MCF 10A (cell line): ENCODE measurements at places on chromosomes 13 and 19. TPM values are rescaled to one million over a fixed set of nuclear protein-coding genes. Genes with fewer than 3 reads are reported as not detected.

The KLK14 gene
- 0.30 TPM in 1 of 2 replicates, not detected in the other for total RNA-seq

The IFNL1 gene
- not detected in 2 replicates for total RNA-seq

The FXYD7 gene
- not detected in 2 replicates for total RNA-seq

The CCL25 gene
- total RNA-seq: not detected in 2 replicates

The CYP2A6 gene
- not detected in 2 replicates for total RNA-seq

The PCP2 gene
- not detected in 2 replicates for total RNA-seq

The PRTN3 gene
- total RNA-seq: not detected in 2 replicates

The ZNF264 gene
- 34.4 and 41.1 TPM in 2 replicates for total RNA-seq

The RFPL4A gene
- not detected in 2 replicates for total RNA-seq

The FGF14 gene
- 0.15 TPM in 1 of 2 replicates, not detected in the other for total RNA-seq

- DNase-seq: no peak
- no peaks in the 10 kb centered on the region for H3K4me1 ChIP-seq
- no peak overlapping the region for H3K27ac ChIP-seq
Observed at GRCh38 chr19:48186541-48186991, 16.1 kb downstream of the ZSWIM9 start.

DNA sequence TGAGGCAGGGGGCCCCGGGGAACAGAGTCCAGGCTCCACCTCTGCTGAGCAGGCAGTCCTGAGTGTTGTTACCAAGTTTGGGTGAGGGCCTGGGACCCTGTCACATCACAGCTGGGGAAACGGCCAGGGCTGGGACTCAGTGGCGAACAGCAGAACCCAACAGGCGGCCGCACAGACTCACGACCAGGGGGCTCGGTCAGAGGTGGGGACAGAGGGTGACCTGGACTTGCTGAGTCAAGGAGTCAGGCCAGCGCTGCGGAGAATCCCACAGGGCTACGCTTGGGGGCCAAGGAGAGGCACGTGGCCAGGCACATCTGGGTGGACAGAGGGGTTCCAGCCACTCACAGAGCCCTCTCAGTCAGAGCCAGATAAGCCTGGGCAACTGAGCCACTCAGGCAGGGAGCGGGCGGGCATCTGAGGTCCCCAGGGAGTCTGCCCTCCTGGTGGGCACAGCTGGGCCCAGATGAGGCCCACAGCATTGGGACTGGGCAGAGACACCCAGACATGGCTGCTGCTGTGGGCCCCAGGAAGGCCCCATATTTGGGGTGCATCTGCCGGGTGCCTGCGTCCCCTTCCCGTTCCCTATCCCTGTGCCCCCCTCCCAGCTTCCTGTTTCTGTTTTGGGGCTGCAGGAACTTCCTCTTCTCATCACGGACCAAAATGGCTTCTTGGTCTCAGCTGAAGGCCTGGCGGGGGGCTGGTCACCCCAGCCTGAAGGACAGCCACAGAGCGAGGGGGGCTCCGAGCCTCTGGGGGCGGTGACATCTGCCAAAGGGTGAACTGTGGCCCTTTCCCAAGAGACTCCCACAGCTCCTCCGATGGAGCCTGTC lies 34.0 kb downstream of the CEBPA start:
- no peak overlapping the region for H3K4me3 ChIP-seq
- no peaks in the 10 kb centered on the region for H3K36me3 ChIP-seq
- H3K4me1 ChIP-seq: no peaks in the 10 kb centered on the region
- no peak for DNase-seq

- H3K27me3 ChIP-seq: no peaks in the 10 kb centered on the region
- no peak for DNase-seq
- peaks cover 35% of the 10 kb centered on the region for H3K36me3 ChIP-seq
- H3K4me1 ChIP-seq: peaks cover 22% of the 10 kb centered on the region
- no peak overlapping the region for H3K4me3 ChIP-seq
- H3K27ac ChIP-seq: no peak overlapping the region
Observed at GRCh38 chr19:7908742-7909461, 5.2 kb downstream of the MAP2K7 start.

DNA sequence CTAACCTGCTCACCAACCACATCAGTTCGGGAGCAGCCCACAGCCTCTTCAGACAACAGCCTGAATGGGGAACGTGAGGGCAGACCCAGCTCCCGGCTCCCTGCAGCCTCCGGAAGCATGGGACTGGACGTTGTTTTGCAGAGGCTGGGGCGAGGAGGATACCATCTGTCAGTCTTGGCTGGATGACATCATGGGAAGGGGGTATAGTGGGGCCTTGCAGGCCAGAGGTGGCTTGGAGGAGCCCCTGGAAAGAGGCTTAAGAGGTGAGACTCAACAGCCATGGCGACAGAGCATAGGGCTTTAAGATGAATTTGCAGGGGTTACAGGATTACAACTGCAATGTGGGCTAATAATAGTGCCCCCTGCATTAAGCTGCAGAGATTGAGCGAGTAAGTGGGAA lies 1.5 kb downstream of the FXYD3 start:
- H3K27ac ChIP-seq: no peak overlapping the region
- peaks cover 60% of the 10 kb centered on the region for H3K4me1 ChIP-seq
- no peaks in the 10 kb centered on the region for H3K27me3 ChIP-seq
- DNase-seq: no peak
- peak overlapping the region; percentile 57 for H3K4me3 ChIP-seq

- H3K27ac ChIP-seq: peak overlapping the region; percentile 25
- no peak for DNase-seq
- peaks cover 83% of the 10 kb centered on the region for H3K36me3 ChIP-seq
- H3K4me3 ChIP-seq: no peak overlapping the region
- peaks cover 5% of the 10 kb centered on the region for H3K4me1 ChIP-seq
- H3K27me3 ChIP-seq: no peaks in the 10 kb centered on the region
Observed at GRCh38 chr19:35273686-35274259, 5.0 kb downstream of the USF2 start.

DNA sequence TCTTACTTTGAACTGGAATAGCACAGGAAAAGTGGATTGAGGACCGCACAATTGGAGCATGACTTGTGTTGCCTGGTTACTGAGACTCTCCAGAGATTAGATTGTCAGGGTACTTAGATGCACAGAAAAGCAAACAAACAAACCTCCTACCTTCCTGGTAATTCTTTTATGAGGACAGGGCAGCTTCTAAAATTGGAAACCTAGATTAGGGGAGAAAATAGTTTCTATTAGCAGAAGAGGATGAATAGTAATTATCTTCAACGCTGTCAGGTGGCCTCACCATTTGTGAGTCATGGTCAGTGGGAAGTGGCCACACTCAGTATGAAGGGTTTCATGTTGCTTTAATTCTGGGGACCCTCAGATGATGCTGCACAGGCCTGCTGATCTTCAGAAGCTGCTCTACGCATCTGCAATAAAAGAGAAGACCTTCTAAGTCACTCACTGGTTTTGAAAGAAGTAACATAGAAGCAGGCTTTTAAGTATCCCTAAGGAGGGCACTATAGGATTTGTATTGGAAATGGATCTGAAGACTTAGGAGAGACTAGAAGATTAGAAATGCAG lies 106.8 kb downstream of the LACC1 start:
- H3K4me3 ChIP-seq: no peak overlapping the region
- H3K36me3 ChIP-seq: no peaks in the 10 kb centered on the region
- no peaks in the 10 kb centered on the region for H3K4me1 ChIP-seq
- no peaks in the 10 kb centered on the region for H3K27me3 ChIP-seq
- no peak for DNase-seq

GRCh38 chr13:94717916-94718315 lies 5.6 kb upstream of the SOX21 start:
- H3K27ac ChIP-seq: no peak overlapping the region
- H3K4me1 ChIP-seq: no peaks in the 10 kb centered on the region
- no peaks in the 10 kb centered on the region for H3K36me3 ChIP-seq
- H3K4me3 ChIP-seq: no peak overlapping the region
- DNase-seq: no peak

DNA sequence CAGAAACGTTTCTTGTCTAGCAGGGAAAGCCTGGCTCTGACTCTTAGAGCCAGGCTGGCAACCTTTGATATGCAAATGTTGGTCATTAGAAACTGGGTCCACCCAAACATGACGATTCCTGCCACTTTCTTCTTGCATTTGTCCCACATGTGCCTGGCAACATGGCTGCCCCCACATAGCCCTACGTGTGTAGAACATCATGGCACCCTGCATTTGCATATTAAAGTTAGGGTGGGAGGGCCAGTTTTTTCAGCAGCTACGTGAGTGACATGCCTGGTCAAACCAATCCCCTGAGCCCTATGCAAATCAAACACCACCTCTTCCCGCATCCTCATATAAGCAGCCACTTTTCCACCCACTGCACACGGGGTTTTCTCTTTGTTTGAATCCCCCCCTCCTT lies 95.0 kb downstream of the LIG4 start:
- no peak overlapping the region for H3K4me3 ChIP-seq
- H3K27me3 ChIP-seq: no peaks in the 10 kb centered on the region
- no peak for DNase-seq
- no peaks in the 10 kb centered on the region for H3K36me3 ChIP-seq
- H3K27ac ChIP-seq: no peak overlapping the region

- peaks cover 16% of the 10 kb centered on the region for H3K36me3 ChIP-seq
- peak overlapping the region; percentile 43 for H3K27ac ChIP-seq
- no peak for DNase-seq
- H3K4me1 ChIP-seq: peaks cover 20% of the 10 kb centered on the region
Observed at GRCh38 chr13:99311137-99311536, 3.9 kb upstream of the GPR183 start.

GRCh38 chr13:95185311-95185710 lies 115.9 kb downstream of the ABCC4 start:
- peak; percentile 18 for DNase-seq
- H3K4me3 ChIP-seq: no peak overlapping the region
- peaks cover 5% of the 10 kb centered on the region for H3K36me3 ChIP-seq
- peaks cover 8% of the 10 kb centered on the region for H3K4me1 ChIP-seq
- H3K27me3 ChIP-seq: no peaks in the 10 kb centered on the region
- H3K27ac ChIP-seq: no peak overlapping the region

DNA sequence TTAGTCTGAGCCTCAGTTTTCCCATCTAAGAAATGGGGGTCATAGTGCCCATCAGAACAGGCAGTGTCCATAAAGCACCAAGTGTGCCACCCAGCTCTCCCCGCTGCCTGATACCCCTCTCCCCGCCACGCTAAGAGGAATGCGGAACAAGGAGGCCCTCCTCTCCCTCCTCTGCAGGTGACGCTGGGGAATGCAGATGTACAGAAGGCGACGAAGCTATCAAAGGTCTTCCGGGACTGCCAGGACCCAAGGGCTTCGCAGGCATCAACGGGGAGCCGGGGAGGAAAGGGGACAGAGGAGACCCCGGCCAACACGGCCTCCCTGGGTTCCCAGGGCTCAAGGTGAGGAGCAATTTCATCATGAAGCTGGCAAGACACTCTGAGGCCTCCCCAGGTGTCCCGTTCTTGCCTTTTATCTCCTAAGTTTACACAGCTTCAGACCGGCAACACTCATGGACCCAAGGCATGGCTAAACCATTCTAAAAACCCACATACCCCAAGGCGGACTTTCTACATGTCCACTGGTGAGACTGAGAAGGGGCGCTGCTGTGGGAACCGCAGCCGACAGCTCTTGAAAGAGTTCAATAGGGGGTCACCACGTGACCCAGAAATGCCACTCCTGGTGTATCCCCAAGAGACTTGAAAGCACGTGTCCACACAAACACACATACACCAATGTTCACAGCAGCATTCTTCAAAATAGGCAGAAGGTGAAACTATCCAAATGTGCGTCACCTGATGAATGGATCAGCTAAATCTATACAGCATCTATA lies 102.7 kb downstream of the RAB20 start:
- H3K27ac ChIP-seq: no peak overlapping the region
- DNase-seq: no peak

- peaks cover 32% of the 10 kb centered on the region for H3K4me1 ChIP-seq
- peak; percentile 75 for DNase-seq
- H3K36me3 ChIP-seq: no peaks in the 10 kb centered on the region
- H3K4me3 ChIP-seq: no peak overlapping the region
- peak overlapping the region; percentile 53 for H3K27ac ChIP-seq
Observed at GRCh38 chr13:108963846-108964600, 334.6 kb downstream of the MYO16 start.

DNA sequence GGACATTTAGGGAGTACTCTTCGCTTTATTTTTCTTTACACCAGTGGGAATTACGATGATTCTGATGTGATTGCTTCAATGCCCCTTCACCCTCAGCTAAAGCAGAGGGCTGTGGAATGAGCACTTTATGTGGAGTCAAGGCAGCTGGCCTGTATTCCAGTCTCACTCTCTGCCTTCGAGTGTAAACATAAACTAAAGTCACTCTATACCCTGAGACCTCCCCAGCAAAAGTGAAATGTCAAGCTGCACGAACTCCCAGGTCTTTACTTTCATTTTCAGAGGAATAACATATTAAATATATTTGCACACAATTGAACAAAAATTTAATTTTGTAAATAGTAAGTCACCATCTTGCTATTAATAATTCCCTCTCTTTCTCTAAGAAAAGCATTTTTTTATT lies 557.1 kb downstream of the DACH1 start:
- DNase-seq: no peak
- H3K4me1 ChIP-seq: no peaks in the 10 kb centered on the region
- peaks cover 81% of the 10 kb centered on the region for H3K27me3 ChIP-seq
- H3K4me3 ChIP-seq: no peak overlapping the region

DNA sequence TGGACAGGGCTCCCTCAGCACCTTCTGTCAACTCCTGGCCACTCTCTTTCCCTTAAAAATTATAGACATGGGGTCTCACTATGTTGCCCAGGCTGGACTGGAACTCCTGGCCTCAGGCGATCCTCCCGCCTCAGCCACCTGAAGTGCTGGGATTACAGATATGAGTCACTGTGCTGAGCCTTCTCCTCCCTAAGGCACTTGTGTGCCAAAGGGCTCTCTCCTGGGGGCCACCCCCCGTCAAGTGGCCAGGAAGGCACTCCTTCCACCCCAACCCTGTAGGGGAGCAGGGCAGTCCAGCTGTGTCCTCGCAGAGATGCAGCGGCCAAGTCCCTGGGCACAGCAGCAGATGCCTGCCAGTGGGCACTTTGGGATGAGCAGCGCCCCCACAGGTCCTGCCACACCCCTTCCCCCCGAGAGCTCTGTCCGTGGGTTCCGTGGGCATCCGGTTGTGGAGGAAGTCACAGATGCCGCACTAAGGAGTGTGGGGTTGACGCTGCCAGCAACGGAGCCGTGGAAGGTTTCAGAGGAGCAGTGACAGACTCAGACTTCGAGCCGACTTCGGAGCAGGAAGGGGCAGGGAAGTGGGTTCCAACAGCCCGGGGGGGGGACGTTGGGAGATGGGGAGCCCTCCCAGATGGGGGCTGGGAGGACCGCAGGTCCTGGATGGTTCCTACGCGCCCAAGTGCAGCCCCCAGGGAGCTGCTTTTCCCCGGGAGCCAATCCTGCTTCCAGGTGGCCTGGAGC lies 3.3 kb upstream of the UQCR11 start:
- no peaks in the 10 kb centered on the region for H3K27me3 ChIP-seq
- H3K27ac ChIP-seq: no peak overlapping the region
- no peak overlapping the region for H3K4me3 ChIP-seq
- peaks cover 39% of the 10 kb centered on the region for H3K36me3 ChIP-seq
